ENCODE measurements at places on chromosomes 5 and 9.

- no peak for DNase-seq
These were observed 283.1 kb downstream of the GLIS3 start for GRCh38 chr9:4016789-4017188.

- DNase-seq, result no peak
These were observed 18.8 kb upstream of the FANCC start for GRCh38 chr9:95336281-95336680.

DNA sequence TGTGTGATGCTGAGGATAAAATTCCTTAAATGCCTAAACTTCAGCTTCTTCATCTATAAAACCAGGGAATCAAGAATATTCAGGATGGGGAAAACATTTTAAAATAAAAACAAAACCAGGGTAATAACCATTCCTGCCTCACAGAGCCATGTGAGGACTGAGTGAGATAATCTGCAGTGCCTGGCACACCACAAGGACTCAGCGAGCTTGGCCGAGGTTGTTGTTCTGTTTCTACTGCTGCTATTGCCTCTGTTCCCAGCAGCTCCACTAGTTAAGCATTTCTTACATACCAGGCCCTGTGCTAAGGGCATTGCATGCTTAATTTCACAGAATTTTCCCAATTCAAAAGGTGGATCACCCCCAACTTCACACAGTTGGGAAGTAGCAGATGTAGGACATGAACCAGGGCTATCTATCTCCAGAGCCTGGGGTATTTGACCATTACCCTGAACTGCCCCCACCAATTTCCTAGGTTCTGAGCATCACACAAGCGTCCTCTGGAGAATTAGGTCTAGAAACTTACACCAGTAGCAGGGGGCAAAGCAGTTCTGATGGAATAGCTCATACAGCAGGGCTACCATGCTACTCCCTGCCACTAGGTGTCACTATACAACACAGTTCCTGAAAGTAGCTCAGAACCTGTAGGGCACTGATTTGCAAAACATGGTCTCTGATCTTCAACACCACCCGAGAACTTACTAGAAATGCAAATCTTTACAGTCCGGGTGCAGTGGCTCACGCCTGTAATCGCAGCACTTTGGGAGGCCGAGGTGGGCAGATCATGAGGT is 74.3 kb downstream of the LRSAM1 start:
- DNase-seq, result no peak

DNA sequence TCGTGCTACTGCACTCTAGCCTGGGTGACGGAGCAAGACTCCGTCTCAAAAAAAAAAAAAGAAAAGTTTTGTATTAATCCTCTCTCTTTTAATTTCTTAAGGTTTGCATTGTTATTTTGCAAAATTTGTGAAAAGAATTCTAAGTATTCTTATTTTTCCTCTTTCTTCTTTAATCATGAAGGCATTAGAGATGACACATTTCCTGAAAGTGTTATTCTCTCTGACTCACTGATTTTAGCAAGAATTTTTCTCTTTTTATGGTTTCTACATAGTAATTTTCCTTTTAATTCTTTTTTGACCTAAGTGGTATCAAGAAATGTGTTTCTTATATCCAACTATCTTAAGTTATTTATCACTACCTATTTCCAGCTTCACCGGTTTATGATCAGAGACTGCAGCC is 78.0 kb downstream of the NSUN2 start:
- no peak for DNase-seq

DNA sequence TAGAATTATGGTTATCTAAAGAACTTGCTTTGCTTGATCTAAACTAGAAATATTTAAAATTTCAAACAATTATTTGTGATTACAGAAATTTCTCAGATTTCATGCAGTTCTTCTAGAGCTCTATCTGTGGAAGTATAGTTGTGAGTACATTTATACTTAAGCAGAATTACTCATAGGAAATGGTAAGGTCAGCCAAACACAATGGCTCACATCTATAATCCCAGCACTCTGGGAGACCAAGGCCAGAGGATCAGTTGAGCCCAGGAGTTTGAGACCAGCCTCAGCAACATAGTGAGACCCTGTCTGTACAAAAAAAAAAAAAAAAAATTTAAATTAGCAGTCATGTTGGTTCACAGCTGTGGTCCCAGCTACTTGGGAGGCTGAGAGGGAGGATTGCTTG is 71.0 kb downstream of the INVS start:
- no peak for DNase-seq

All from SW 1271 (cell line).